ENCODE measurements at places on chromosomes 4 and X.

DNA sequence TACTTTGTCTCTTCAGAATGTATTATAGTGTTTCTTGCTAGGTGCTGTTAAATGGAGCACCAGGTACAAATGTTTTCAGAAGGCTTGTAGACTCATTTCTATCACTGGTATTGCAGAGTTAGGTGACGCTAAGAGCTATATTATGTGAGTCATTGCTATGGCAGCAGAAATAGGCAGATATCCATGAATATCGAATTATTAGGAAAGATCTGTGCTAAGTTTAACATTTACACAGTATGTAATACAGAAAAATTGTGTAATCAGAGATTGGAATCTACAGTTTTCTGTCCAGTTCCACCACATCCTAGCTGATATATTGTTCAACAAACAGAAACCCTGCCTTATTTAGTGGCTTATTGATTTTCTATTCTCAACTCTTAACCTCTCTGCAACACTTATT is 1025.5 kb downstream of the STIM2 start:
- DNase-seq = no peak

- no peak for DNase-seq
Observed at GRCh38 chr4:1253831-1254230, 4.9 kb upstream of the CTBP1 start.

DNA sequence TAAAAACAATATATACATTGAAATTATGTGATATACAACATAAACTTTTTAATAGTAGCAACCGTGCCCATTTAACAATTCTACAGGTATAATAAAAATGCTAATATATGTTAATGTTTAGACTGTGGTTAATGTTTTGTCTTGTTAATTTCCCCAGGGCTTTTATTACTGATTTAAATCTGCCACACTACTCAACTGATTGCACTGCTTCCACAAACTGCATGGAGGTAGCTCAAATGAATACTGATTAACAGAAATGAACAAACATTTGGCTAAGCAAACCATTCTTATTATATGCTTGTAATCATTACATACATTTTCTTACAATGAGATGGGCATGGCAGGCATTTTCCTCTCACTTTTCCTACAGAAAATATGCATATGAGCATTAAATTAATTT is 275.9 kb downstream of the GPC3 start:
- no peak for DNase-seq

DNA sequence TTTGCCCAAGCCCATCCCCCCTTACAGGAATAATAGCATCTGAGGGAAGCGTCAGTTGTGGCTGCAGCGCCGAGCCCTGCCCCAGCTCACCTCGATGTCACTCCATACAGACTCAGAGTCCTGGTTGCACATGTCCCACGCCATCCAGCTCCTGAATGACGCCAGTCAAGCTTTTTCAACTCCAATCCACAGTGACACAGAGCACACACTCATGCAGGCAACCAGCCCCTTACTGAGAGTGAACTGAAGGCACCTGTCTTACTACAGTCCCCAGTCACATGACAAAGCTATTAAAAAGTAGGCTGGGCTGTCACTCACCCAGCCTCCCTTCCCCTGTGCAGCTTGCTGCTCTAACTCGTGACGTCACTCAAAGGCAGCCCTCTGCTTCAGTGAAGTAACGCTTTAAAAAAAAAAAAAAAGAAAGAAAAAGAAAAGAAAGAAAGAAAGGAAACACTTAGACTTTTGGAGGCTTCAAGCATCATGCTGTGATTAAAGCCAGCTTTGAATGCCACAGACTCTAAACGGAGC is at the start of gene PPARGC1A:
PPARGC1A (minus strand) TSS at position 234 of the 528 bp plus-strand sequence; CDS start at position 144, 90 bp downstream.
- no peak for DNase-seq

DNA sequence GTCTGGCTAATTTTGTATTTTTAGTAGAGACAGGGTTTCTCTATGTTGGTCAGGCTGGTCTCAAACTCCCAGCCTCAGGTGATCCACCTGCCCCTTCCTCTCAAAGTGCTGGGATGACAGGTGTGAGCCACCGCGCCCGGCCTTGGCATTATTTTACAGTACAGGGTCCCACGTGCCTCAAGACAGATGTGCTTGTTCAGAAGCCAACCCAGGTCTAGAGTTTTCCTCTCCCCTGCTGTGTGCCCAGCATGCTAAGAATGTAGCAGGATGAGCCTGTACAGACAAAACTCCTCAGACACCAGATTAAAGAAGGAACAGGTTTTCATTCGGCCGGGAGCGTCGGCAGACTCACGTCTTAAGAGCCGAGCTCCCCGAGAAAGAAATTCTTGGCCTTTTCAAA is 42.2 kb downstream of the CRLF2 start:
- no peak for DNase-seq

- no peak for DNase-seq
Observed at GRCh38 chr4:66636349-66636748, 909.0 kb downstream of the CENPC start.

GRCh38 chr4:7697821-7698220 is 241.8 kb downstream of the AFAP1 start:
- DNase-seq = no peak

- DNase-seq = no peak
Observed at GRCh38 chrX:109847257-109848187, 114.5 kb upstream of the ACSL4 start.

DNA sequence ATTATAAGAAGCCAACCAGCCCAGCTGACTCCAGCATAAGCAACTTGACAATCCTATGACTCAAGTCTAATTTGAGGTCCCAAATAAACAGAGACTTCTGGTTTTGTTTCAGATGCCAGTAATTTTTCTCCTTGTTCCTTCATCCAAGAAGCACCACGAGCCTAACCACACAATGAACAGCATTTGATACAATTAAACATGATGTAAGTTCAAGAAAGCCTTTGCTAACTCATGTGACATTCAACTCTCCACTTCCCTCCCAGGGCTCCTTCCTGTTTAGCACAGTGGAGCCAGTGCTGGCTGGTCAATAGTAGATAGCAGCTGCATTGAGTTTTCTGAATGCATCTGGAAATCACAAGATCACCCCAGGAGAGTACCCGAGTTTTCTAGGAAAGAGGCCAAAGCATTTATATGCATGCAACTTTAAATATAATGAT is 206.3 kb downstream of the ARHGAP24 start:
- no peak for DNase-seq

GRCh38 chrX:153926858-153927671 is 1.0 kb upstream of the ARHGAP4 start:
- DNase-seq = peak; percentile 48

GRCh38 chrX:18792828-18793227 is 85.4 kb downstream of the PPEF1 start:
- DNase-seq = no peak

GRCh38 chr4:184269879-184270430 is 52.3 kb upstream of the ENPP6 start:
- no peak for DNase-seq

GRCh38 chrX:103073467-103073866 is 9.5 kb upstream of the BEX1 start:
- no peak for DNase-seq

DNA sequence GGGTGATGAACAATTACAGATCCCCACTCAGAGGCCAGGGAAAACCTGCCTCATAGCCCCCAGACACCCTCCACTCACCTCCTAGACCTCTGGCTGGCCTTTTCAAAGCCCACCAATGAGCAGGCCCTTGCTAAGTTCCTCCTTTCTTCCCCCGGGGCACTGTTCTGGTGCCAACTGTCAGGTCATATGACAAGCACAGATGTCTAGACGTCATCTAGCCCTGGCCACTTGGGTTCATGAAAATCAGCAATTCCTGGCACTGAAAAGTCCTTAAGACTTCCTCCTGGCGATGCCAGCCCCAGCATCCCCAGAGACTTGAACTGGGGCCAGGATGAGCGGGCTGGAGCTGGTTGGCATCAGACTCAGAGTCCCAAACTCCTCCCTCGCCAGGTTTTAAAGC is 115.6 kb upstream of the NALF2 start:
- DNase-seq = no peak

GRCh38 chrX:17529151-17529745 is 154.2 kb downstream of the NHS start:
- no peak for DNase-seq

DNA sequence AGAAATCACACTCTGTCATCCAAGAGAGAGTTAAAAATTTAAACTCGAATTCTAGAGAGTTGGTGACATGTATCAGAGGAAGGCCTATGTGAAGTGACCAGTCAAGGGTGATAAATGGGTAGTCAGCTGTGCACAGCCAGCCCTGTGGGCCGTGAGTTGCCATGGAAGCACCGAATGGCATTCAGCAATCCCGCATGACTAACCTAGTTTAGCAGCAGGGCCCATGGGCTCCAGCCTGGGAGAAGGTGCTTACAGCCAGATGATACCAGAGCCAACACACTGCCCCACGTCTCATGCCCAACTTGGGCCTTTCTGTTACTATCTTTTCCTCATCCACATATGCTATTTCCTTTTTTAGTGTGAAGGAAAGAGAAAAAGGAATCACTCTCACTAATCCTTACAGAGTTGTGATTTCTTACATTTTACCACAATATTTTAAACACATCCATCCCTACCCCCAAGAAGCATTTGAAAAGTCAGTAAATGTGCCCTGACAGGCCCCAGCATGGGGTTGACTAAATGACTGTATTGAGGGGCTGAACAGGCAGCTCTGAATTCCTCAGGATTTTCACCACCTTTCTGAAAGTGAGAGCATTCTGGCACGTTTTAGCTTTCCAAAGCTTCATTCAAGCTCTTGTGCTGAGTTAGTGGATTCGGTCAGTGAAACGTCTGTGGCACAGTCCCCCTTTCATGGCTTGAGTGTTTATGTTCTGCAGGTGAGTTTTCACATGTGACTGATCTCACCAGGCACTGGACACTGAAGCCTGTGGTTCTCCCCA is 104.2 kb downstream of the AFF1 start:
- DNase-seq = no peak

DNA sequence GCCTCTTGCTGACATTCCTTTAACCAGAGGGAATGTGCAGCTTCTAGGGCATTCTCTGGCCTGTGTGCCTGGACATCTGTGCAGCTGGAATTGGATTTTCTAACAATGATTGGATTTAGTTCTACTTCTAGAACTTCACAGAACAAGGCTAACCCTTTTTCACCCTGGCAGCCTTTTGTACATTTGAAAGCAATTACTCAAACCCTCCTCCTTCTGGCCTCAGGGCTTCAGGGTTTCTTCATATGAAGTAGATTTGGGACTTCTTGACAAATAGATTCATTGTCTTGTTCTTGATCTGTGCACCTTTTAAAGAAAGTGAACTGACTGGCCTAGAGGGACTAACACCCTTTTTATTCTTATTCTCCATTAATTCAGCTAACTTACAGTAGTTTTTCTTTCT is 30.1 kb downstream of the SPATA18 start:
- DNase-seq = no peak

GRCh38 chr4:24956091-24956490 is 43.2 kb upstream of the CCDC149 start:
- DNase-seq = no peak

DNA sequence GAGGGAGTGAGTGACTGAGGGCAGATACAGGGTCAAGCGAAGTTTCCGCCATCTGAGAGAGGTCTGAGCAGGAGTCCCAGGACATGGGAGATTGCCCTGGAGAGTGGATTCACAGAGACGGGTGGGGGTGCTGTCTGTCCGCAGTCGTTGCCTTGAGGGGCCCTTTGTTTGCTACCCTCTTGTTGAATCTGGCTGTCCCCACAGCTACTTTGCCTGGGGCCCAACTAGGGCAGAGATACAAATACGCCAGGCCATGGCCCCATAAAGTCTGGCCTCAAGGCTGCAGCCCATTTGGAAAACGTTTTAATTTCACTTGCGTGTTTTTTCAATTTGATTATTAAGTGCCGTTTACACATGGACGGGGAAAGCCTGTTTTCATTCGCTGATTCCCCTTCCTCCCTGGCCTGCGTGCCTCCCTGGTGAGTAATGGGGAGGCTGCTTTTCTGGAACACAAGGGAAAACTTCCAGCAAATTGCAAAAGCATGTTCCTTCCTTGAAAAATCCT is 134.4 kb downstream of the SMIM20 start:
- DNase-seq = no peak

DNA sequence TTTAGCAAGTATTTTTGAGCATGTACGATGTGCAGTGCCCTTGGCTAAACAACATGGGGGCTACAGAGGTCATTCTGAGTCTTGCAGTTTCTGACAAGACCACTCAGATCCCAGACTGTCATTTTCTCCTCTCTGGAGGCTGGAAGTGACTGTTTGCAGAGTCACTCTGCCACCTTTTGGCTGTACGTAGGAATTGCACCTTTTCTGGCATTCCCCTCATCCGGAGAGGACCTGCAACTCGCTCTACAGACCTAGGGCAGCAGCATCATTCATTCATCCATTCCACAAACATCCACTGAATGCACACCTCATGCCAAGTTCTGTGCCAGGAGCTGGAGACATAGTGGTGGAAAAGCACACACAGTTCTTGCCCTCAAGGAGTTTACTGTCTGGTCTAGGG is 160.4 kb upstream of the GPR101 start:
- no peak for DNase-seq

GRCh38 chr4:55807556-55807955 is 12.0 kb upstream of the EXOC1L start:
- no peak for DNase-seq

GRCh38 chr4:98093662-98094061 is 49.6 kb downstream of the STPG2 start:
- no peak for DNase-seq

GRCh38 chr4:73068491-73069337 is 802 bp downstream of the COX18 start:
- DNase-seq = no peak

DNA sequence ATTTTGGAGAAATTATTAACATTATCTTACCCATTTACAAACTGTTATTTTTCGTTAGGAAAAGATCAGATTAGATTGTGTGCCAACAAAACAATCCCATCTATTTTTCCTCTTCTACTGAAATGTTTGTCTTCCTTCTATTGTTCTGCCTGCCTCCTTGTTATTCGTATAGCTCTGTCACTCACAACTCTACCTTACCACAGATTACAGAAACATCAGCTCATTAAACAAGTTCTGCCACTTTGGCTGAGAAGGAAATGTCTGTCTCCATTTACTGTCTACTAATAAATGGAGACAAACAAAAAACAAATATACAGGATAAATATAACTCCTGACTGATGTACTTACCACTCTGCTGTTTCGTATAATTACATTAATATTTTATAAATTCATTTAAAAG is 211.4 kb downstream of the ENOX2 start:
- no peak for DNase-seq

Data from activated CD8-positive, alpha-beta memory T cell treated with anti-CD3 and anti-CD28 coated beads for 1 hour (primary cell).